Epithelial cell of proximal tubule (primary cell): ENCODE measurements at places on chromosomes 2 and 18. TPM values are rescaled to one million over a fixed set of nuclear protein-coding genes. Genes with fewer than 3 reads are reported as not detected.

The SERPINB7 gene
- total RNA-seq = 7.5 and 44.5 TPM in 2 replicates

The SERPINB10 gene
- 0.98 TPM in 1 of 2 replicates, not detected in the other for total RNA-seq

The SMC6 gene
- total RNA-seq = 21.4 and 24.2 TPM in 2 replicates

The GALNT5 gene
- total RNA-seq = 1.1 and 2.0 TPM in 2 replicates

DNA sequence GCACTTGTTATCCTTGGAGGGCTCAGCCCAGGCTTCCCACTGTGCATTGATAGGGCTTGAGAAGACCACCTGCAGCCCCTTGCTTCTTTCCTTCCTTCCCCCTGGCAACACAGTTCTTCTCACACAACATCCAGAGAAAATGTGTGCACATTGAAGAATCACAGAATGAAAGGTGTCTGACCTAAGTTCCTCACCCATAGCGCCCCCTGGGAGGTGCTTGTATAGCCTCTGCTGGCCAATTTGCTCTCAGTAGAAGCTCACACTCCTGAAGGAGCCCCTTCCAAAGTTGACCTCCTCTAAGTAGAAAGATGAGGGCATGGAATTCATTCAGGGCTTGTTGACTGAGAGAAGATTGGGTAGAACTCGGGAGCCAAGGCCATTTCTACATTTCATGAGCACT, 758.4 kb upstream of the KLHL29 start:
- no peak for DNase-seq

DNA sequence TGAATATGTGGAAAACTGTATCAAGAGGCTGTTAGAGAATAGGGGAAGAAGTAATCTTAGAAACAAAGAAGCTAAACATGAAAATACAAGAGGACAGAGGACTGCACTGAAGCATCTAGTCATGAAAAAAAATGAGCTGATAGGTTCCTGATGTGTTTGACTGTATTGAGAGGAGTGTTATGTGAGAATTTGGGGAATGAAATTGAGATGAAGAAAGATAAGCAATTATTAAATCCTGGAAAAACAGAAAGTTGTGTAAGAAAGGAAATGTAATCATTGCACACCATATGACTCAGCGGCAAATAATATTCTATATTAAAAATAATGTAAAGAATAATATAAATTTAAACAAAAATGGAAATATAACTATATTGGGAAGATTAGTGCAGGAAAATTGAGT, 71.2 kb downstream of the SEMA4F start:
- DNase-seq = no peak

DNA sequence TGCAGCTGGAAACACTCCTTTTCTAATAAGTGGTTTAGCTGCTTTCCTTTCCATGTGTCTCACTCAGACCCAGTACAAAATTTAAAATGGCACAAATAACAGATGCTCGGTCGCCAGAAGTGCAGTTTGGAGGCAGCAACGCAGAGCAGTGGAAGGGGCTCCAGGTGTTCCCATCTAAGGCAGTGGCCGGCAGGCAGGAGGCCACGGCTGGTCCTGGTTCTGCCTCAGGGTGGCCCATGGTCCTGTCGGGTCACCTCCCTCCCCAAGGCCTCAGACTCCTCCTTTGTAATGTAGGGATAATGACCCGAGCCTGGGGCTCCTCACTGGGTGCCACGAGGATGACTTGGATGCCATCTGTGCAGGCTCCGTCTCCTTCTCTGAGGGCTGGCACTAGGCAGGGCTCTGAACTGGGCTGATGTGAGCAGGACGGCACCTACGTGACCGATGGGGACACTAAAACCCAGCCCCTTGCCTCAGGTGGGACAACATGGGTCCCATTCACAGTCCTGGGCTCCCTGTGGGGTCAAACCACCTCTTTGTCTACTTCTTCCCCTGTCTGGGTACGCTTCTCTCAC, 80.9 kb upstream of the SLC66A3 start:
- DNase-seq = no peak

GRCh38 chr2:151766437-151767153, 32.3 kb upstream of the NEB start:
- DNase-seq = no peak

DNA sequence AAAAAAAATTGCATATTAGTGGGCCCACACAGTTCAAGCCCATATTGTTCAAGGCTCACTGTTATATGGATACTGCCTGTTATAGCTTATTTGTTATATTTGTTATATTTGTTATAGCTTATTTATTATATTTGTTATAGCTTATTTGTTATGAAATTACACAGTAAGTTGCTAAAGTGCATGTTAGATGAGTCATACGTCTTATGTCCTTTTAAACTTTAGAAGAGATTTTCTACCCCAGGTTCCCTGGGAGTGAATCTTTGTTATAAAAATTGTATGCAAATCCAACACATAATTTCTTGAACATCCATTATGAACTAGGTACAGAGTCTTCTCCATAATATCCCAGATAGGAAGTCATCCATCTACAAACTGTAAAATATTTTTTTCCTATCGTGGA, 22.1 kb downstream of the HTR2B start:
- DNase-seq = no peak
